Caudate nucleus (tissue), 63 donors: ENCODE measurements at places on chromosomes 3 and 15.
A peak's percentile ranks its signal among the peaks of the same experiment; 100 is the strongest.

- peak; percentile 11 for DNase-seq
Measured at GRCh38 chr3:142724682-142725356, 985 bp downstream of the TRPC1 start.

GRCh38 chr3:72344647-72345046 is 503.6 kb downstream of the SHQ1 start:
- no peak for DNase-seq

- no peak for DNase-seq
Measured at GRCh38 chr3:61177450-61177849, 73.8 kb downstream of the FHIT start.

DNA sequence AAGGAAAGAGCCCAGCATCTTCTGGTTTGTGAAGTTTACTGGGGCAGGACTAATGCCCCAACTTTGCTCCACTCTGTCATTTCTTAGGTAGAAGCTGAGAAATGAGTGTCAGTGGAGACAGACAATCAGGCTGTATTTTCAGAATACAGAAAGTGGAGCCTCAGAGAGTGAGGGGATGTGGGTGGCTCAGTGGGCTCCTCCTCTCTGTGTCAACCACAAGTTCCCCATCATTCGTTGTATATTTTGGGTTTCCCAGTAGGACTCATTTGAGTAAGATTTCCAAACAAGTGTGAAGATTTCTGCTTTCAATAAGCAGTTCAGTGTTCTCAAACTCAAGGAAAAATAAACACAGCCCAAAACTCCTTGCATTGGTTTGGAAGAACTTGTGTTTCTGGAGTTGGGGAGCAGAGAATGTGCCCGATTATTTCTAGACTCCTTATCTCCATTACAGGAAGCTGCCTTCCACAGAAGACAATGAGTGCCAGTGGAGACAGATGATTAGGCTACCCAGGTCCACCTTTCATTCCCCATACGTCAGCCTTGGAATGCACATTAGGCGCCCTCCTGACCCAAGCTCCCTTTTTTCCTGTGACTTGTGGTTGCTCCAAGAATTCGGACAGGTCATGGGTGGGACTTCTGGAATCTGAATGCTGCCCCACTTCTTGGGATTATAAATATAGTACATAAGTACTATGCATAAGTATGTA is 792.1 kb upstream of the LMCD1 start:
- DNase-seq, result no peak

DNA sequence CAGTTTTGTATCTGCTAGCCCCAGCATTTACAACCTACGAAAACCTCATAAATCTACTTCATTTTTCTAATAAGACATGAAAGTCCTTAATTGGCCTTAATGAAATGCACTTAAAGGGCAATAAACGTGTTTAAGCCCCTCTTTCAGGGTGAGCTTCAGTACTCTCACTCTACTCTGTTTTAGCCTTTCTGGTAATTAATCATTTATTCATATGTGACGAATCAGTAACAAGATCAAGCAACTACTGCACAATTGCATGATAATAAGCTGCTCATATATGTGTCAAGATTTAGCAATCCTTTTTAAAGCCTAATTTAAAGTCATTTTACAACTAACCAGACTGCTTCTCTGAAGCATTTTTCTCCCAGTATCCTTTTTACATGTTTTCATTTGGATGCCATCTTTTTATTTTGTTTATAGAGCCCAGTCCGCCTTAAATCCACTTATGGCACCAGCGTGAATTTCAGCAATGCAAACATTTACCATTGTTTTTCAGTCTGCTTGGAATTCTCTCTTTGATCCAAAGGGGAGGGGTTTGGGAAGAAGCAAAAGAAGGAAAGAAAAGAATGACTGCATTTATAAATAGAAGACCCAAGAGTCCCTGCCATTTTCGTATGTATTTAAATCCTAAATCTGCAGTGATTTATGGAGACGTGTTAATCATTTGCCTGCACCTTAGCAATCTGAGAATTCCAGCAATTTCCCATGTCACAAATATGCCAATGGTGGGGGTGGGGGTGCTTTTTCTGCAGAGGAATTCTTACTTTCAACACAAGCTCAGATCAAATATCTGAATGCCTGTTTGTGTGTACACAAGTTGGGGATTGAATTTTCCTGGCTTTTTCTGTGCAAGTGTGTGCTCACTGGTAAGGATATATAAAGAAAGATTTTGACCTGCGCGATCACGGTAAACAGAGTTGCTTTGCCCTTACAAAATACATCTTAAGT is 230.8 kb upstream of the TBC1D5 start:
- DNase-seq, result no peak

DNA sequence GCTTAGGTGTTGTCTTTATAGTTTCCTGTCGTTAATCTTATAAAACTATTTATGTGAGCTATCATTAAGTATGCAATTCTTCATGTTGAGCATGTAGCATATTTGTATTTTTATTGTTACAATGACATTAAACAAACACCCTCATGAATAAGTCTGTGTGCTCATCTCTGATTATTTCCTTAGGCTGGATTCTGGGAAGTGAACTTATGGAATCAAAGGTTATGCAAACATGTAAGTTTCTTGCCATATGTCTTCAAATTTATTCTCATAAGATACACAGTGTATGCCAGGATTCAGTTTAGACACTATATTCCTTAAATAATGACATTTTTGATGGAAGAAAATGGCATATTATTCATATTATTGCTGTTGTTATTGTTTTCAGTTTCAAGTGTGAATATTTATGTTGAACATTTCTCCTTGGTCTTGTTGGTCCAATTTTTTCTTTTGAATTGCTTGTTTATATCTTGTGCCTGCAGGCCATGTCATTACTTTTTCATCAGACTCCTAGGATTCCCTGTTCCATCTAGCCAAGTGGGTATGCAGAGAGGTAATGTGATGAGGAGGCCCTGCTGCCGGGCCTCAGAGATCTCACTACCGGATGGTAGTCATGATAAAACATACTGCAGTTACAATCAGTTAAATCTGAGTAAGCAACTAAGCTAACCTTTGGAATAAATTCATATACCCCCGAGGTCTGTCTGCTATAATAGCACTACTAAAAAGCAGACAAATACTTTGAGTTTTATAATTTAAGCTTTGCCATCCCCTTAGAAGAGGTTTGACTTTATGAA is 684.3 kb upstream of the SGO1 start:
- no peak for DNase-seq

GRCh38 chr3:172094621-172095557 is 55.5 kb downstream of the FNDC3B start:
- no peak for DNase-seq

GRCh38 chr3:193096076-193096475 is 144.9 kb upstream of the PLAAT1 start:
- no peak for DNase-seq

GRCh38 chr15:97456521-97457202 is 503.8 kb upstream of the ARRDC4 start:
- no peak for DNase-seq

DNA sequence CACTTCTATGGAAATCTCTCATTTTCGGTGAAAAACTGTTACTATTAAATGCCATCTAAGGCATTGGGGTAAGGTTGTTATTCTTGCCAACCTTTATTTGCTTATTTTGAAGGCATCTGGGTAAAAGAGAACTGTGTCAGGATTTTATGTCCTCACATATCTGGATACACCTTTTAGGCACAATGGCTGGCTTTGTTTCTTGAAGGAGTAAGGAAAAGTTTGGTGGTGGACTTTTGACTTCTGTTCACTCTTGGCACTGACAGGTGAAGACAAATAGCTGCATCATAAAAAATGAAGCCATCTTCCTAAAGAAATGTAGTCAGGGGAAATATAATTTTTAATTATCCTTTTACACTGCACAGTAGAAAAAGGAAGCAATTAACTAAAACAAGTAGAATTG is 310.0 kb downstream of the CNTN3 start:
- DNase-seq, result no peak
